ENCODE measurements at places on chromosomes 5 and 9.

DNA sequence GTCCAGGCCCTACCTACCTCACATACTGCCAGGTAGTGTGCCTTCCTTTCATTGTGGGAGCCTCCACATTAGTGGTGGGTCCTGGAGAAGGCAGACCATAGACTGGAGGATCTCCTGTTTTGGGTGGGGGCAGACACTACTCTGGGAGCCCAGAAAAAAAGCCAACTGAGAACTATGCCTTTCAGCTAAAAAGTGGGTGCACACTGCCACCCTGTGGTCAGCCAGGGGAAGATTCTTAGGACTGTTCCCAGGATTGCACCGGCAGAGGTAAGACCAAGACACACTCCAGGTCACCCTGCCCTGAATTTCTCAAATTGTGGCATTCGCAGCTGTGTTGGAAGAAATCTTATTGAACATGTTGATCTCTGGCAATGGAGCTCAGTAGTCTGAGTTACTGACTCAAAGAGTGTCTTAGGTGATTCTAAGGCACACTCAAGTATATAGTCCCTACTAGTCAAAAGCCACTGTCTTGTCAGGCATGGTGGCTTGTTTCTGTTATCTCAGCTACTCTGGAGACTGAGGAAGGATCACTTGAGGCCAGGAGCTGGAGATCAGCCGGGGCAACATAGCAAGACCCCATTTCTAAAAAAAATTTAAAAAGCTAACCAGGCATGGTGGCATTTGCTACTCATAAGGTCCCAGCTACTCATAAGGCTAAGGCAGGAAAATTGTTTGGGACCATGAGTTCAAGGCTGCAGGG is 3.6 kb downstream of the SIGMAR1 start:
- DNase-seq: peak; percentile 74

- DNase-seq: no peak
Measured at GRCh38 chr5:39201781-39202596, 17.4 kb downstream of the FYB1 start.

- DNase-seq: no peak
Measured at GRCh38 chr9:94950579-94951323, 224.3 kb downstream of the AOPEP start.

DNA sequence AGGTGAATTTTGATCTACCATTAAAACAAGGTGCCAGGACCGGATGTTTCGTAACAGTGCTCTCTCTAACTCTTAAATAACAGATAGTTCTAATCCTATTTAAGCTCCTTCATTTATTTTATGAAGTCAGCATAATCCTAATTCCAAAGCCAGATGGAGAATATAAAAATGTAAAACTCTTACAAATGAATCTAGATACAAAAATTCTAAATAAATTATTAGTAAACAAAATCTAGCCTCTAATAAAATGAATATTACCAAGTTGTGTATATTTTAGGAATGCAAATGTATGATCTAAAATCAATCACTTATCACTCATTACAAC is 32.4 kb upstream of the IL33 start:
- no peak for DNase-seq

DNA sequence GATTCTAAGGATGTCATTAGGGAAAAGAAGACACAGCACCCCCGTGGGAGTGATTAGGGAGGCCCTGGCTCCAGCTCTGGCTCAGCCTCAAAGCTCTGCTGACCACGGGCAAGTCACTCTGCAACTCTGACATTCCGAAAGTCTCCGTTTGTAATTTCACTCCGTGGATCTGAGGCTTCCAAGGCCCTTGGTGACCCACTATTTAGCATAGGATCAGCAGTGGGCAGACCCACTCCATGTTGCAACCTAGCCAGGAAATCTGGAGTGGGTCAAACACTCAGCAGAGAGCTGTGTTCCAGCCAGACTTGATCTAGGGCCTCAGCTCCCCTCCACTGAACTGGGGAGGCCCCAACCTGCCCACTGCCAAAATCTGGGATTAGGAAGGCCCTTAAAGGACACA is 11.8 kb downstream of the PHF19 start:
- DNase-seq: no peak

DNA sequence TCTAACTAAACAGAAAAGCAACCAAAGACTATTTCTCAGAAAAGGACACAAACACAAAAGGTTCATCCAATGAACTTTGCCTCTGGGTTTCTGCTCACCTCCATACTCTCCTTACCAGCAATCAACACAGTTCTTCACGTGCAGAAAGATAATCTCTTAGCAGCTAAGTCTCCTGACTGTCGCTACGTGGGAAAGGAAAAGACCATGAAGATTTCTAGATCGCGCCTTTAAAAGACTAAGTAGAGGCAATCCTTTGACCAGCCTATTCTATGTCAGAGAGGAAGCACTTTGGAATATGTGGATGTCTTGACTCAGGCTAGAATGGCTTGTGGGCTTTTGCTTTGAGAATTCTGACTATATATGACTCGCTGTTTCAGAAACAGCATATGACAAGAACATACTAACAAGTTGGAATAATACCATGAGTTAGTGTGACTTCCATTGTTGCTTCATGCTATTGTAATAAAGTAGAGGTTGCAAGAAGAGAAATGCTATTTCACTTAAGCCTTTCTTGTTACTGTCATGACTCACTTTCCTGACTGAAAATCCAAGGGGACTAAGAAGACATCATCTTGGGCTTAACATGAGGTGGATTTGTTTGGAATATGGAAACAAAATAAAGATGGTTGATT is 339.5 kb upstream of the RFX3 start:
- DNase-seq: no peak

DNA sequence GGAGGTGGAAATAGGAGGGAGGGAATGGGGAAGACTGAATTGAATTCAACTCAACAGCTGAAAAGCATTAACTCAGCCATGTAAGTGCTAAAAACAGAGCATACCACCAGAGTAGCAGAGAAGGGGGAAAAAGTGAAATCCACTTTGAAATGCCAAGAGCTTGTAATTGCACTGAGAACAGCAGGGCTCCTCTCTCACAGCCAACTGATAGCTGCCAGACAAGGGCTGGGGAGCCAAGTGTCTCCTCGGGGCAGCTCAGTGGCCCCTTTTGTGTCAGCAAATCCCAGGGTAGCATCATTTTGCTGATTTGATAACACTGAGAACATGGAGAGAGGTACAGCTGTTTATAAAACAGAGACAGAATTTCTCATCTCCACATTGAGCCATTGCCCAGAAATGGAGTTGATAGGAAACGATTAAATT is 182.5 kb downstream of the FRMD3 start:
- no peak for DNase-seq

DNA sequence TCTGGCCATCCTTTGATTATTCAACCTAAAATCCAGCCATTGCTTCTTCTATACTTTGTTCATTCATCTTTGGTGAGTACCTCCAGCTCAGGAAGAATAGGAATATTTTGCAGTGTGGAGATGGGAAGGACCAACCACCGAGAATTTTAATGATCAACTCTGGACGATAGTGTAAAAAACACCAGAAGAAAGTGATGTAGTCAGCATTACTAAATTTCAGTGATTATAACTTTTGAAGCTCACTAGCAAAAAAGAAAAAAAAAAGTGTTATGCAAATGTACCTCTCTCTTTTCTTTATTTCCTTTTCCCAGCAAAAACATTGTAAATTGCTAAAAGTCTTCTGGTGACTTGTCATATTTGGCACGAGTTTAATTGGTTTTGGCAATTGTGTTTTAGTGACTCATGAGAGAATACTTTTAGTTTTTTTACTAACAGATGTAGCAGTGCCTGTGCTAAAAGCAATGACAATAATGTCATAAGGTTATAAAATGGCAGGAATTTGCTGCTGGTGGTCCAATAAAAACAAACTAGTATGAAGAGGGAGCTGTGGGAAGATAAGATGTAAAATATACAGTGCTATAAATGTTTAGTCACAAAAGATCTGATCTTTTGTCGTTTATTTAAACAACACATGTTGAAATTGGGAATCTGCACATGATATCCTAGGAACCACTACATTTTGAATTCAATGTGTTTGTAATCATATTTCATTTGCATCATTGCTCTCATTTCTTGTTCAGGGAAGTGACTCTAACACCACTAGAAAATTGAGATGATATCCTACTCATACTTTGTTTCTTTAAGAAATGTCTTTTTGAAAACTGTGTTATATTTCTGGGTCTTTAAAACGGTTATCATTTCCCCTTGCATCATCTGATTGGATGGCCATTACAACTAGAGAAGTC is 81.3 kb upstream of the ERCC6L2 start:
- DNase-seq: no peak

DNA sequence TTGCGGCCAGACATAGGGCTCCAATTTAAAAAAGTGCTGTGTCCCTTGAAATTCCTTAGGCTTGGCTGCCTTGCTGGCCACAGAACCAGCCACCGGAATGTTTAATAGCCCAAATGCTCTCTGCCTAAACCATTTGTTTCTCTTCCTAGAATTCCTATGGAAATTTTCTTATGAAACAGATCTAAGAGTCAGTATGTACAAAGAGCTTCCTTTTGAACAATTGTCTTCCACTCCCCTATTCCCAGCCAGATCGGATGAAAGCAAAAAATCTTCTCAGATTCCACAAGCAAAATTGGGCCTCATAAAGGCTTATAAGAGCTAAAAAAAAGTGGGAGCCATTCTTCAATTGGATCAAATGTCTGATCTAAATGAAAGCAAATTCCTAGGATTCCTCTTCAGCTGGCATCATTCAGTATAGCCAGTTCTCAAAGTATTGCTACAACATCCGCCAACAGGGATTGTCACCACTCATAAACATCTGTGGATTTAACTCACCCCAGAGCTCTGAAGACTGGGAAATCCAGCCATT is 104.3 kb downstream of the CEMIP2 start:
- no peak for DNase-seq
